ENCODE measurements at places on chromosomes 2 and 18.
A peak's percentile ranks its signal among the peaks of the same experiment; 100 is the strongest.

DNA sequence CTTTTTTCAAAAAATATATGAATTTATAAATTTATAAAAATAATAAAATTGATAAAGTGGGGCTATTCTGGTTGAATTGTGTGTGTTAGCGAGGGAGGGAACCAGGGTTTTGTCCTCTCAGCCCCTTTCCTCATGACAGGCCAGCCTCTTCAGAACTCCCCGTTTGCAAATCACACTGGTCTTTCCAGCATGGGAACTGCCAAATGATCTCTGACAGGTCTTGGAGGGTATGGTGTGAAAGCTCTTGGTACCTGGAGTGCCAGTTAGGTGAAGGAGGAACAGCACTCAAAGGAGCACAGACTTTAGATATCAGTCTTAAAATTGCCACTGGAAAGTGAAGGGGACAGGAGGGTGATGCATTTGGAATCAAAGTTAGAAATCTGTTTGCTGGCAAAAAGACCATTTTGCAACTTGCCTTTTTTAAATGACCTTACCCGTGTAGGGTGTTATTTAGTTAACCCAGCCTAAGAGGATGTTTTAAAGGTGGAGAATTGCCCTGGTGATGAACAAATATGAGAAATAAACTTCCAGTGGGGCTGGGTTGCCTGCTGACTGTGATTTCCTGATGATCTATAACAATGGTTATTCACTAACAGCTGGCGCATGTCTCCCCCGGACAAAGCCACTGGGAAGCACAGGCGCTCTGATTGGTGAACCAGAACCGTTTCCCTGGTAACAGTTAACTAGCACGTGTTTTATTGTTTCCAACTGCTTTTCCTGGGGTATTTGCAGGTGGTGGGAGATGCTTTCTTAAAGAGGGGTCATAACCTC is 85.3 kb upstream of the EFEMP1 start:
- DNase-seq = peak; percentile 95

- DNase-seq = no peak
These were observed 147.6 kb downstream of the HDAC4 start for GRCh38 chr2:239253264-239253663.

- DNase-seq = peak; percentile 55
These were observed 24.2 kb upstream of the CASP8 start for GRCh38 chr2:201235860-201236811.

GRCh38 chr2:173719471-173719870 is 245.7 kb downstream of the SP3 start:
- DNase-seq = no peak

DNA sequence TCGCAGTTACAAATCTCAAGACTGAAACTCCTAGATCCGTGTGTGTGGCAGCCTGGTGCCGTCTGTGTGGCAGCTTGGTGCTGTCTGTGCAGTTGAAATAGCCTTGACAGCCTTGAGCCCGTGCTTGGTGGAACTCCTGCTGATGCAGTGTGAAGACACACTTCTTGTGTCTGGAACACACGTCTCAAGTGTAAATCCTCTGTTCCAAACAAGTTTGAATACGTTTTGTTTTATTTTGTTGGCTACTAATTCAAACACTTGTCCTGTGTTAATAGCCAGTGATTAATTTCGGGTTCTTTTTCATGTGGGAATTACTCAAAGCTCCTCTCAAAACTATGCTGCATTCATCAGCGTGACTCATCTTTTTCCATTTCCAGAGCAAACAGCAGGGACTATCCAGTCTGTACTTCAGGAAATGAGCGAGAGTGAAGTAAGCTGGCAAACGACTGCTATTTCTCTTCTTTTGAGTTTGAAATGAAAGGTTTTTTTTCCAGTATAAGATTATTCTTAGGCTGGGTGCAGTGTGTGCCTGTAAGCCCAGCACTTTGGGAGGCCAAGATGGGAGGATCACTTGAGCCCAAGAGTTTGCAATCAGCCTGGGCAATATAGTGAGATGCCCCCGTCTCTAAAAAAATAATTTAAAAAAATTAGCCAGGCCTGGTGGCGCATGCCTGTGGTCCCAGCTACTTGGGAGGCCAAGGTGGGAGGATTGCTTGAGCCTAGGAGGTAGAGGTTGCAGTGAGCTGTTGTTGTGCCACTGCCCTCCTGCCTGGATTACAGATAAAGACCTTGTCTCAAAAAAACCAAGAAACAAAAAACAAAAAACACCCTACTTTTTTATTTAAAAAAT is 152.9 kb downstream of the SPP2 start:
- DNase-seq = no peak

DNA sequence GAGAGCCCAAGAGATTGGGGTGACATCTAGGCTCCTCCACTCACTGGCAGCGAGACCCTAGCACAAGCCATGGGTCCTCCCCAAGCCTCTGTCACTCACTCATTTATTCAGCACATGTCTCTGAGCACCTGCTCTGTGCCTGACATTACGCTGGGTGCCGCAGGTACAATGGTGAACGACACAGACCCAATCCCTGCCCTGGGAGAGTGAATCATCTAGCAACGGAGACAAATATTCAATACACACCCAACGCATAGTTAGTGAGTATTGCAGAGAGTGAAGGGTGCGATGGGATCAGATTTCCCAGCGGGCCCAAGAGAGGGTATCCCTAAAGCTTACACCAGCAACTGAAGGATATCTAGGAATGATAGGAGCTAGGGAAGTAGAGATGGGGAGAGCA is 45.5 kb downstream of the ZFP36L2 start:
- no peak for DNase-seq

DNA sequence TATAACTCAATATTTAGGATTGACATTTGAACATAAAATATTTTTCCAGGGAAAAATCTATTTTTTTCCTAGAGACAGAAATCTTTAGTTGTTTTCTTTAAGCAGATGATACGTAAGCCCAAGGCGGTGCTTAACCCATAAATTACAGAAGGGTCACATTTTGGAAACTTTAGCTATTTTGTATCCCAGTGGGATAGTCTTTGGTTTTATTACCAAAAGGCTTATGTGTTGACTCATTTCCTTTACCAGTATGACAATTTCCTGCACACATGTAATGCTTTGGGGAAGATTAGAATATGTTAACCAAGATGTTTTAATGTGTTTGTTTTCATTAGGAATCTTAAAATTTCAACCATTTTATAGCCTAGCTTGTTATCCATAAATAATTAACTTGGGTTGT is 24.8 kb downstream of the DYNC1I2 start:
- DNase-seq = peak; percentile 9

DNA sequence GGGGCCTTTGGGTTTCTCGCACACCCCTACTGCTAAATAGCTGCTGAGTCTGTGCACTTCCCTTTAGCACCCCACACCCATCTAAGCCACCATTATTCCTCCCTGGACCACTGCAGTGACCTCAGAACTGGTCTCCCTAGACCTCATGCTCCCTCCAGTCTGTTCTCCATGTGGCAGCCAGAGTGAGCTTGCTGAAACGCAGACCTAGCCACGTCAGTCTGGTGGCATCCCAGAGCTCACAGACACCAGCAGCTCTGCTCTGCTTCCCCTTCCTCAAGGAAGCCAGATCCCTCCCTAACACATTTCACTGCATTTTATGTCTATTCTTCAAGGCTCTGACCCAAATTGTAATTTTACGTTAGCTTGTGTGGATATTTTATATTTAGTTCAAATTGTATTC is 144.4 kb downstream of the DYSF start:
- DNase-seq = no peak

- no peak for DNase-seq
These were observed 73.5 kb downstream of the COLEC12 start for GRCh38 chr18:427005-427404.

- no peak for DNase-seq
These were observed 223.7 kb downstream of the ALK start for GRCh38 chr2:29697715-29698114.

DNA sequence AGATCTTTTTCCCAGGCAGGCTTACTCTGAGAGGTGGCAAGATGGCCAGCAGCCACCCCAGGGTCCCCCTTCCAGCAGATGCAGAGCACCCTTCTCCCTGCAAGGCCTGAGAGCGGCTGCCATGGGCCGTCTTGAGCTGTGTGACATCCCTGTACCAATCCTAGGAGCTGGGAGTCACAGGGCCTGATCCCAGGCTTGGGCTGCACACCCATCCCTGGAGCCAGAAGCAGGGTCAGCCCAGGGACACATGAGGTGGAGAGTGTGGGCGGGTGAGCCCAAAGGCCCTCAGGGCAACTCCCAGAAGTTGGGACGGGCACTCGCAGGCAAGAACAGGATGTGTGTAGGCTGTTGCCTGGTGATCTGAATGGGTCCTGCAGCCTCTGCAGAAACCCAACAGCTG is 40.5 kb downstream of the CROCC2 start:
- no peak for DNase-seq

DNA sequence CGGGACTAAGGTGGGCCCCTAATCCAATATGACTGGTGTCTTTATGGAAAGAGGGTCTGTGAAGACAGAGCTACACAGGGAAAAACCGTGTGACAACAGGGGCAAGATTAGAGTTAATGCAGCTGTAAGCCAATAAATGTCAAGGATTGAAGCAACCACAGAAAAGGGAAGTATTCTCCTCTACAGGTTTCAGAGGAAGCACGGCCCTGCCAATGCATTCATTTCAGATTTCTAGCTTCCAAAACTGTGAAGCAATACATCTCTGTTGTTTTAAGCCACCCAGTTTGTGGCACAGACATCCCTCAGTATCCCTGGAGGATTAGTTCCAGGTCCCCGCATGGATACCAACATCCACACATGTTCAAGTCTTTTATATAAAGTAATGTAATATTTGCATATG is 48.8 kb downstream of the SPP2 start:
- DNase-seq = no peak

GRCh38 chr2:106124106-106124756 is 69.9 kb downstream of the UXS1 start:
- peak; percentile 50 for DNase-seq

Data from NCI-H69 (cell line).